Glutamatergic neuron (in vitro differentiated cells): ENCODE measurements at places on chromosomes 7 and 10. TPM values are rescaled to one million over a fixed set of nuclear protein-coding genes. Genes with fewer than 3 reads are reported as not detected.

DNA sequence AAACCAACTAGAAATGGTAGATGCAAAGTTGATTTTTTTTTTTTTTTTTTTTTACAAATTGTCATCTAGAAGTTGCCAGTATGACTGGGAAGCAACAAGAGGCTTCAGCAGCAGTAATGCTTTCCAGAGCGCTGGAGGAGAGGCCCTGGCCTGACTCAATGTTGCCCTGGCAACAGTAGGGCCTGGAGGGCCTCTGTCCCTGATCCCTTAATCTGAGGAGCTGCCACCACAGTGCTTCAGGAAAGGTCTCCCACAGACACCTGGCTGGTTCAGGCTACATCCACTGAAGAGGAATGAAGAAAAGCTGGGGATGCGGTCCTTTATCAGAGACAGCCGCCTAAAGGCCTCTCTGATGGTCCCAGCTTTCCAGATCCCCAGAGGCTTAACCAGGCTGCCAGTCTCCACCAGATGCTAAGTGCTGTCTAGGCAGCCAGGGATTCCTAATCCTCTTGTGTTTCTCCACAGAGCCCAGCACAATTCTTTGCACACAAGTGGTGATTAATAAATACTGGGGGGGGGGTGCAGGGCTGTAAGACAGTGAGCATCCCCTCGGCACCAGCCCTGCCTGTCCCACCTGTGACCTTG lies 33.7 kb downstream of the ZNF777 start:
- H3K4me3 ChIP-seq: peak overlapping the region; percentile 34
- peaks cover 15% of the 10 kb centered on the region for H3K4me1 ChIP-seq
- DNase-seq: peak; percentile 59
- peaks cover 2% of the 10 kb centered on the region for H3K27me3 ChIP-seq
- peaks cover 7% of the 10 kb centered on the region for H3K36me3 ChIP-seq

- no peaks in the 10 kb centered on the region for H3K4me1 ChIP-seq
- no peaks in the 10 kb centered on the region for H3K36me3 ChIP-seq
- H3K27me3 ChIP-seq: no peaks in the 10 kb centered on the region
- no peak for DNase-seq
- no peak overlapping the region for H3K27ac ChIP-seq
These were observed 351.8 kb downstream of the INHBA start for GRCh38 chr7:41351091-41351490.

DNA sequence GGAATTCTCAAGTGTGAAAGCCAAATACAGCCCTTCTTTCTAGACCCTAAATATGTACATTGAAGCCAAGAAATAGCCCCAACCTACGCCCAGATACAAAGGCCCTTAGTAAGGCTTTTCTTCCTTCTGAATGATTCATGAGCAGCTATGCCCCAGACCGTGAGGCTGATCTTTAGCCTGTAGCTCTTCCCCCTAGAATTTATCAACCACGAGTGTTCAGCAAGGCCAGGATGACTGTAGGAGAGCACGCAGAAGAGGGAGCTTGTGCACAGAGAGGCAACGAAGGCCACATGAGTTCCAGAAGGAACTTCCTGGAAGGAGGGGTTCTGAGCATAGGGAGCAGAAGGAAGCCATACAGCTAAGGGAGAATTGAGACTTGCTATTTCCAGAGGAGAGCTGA lies 53.0 kb upstream of the HABP2 start:
- H3K27ac ChIP-seq: no peak overlapping the region
- no peaks in the 10 kb centered on the region for H3K36me3 ChIP-seq
- H3K27me3 ChIP-seq: peaks cover 4% of the 10 kb centered on the region
- no peak overlapping the region for H3K4me3 ChIP-seq

DNA sequence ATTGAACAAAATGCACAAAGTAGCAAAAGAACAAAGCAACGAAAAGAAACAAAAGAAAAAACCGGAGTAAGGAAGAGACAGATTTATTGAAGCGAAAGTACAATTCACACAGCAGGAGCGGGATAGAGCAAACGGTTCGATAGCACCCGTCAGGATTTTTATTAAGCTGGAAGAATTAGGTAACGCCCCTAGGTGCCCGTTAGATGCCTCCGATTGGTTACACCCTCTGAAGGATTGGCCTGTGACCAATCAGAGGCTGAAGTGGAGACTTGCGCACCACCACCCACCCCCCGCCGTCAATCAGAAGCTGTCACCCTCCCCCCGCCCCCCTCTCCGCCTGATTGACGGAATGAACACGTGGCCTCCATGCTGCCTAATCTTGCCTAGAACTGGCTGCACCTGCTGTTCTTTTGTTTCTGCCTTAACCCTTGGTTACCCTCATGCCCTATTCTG lies 16.8 kb downstream of the OCM2 start:
- peak overlapping the region; percentile 64 for H3K27ac ChIP-seq
- peak; percentile 21 for DNase-seq
- peaks cover 7% of the 10 kb centered on the region for H3K27me3 ChIP-seq
- peak overlapping the region; percentile 72 for H3K4me3 ChIP-seq
- peaks cover 4% of the 10 kb centered on the region for H3K36me3 ChIP-seq

- no peak for DNase-seq
- H3K4me1 ChIP-seq: peaks cover 3% of the 10 kb centered on the region
- H3K27me3 ChIP-seq: no peaks in the 10 kb centered on the region
- H3K27ac ChIP-seq: no peak overlapping the region
- H3K4me3 ChIP-seq: no peak overlapping the region
- H3K36me3 ChIP-seq: no peaks in the 10 kb centered on the region
These were observed 239.5 kb upstream of the POT1 start for GRCh38 chr7:125169088-125169487.

GRCh38 chr10:1653321-1653720 lies 84.0 kb downstream of the ADARB2 start:
- H3K4me3 ChIP-seq: no peak overlapping the region
- peaks cover 14% of the 10 kb centered on the region for H3K27me3 ChIP-seq

DNA sequence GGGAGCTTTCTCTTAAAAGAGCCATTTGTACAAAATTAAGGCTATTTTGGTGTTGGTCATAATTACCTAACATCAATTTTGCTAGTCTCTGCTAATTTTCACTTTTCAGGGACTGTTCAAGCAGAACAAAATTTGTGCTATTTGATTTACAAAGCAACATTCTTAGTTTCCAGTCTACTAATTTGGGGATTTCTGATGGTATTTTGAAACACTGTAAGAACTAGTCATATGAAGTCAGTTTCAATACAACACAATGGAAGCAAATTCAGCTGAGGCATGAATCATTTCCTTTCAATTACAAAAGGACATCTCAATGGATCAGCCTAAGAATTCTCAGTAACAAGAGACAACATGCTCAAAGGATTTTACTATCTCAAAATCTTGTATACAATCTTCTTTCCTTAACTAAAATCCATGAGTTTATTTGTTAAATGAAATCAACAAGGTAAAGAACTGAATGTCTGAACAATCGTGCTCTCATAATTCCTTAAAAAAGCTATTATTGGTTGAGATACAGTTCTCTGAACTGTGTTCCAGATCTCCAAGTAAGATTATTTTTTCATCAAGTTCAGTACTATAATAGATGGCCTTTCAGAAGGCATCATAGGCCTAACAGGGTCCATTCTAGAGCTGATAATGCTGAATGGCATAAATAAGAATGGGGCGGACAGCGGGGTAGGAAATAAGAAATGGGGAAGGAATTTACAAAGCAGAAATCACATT lies 144.6 kb downstream of the NRCAM start:
- peaks cover 21% of the 10 kb centered on the region for H3K4me1 ChIP-seq
- no peaks in the 10 kb centered on the region for H3K36me3 ChIP-seq
- H3K27me3 ChIP-seq: no peaks in the 10 kb centered on the region

Gene THSD7A
- total RNA-seq: 211 TPM

Gene NPFFR1
- total RNA-seq: not detected

Gene FEZF1
- 12.7 TPM for total RNA-seq

Gene EPHA1
- 4.7 TPM for total RNA-seq

Gene CHRM2
- total RNA-seq: not detected

GRCh38 chr7:34153656-34154270 lies 248.4 kb downstream of the BMPER start:
- no peaks in the 10 kb centered on the region for H3K27me3 ChIP-seq
- H3K4me1 ChIP-seq: no peaks in the 10 kb centered on the region
- DNase-seq: no peak

Gene NKX2-3
- not detected for total RNA-seq

Gene POM121L12
- total RNA-seq: not detected

- H3K4me3 ChIP-seq: no peak overlapping the region
- H3K27me3 ChIP-seq: peaks cover 2% of the 10 kb centered on the region
- peaks cover under 1% of the 10 kb centered on the region for H3K36me3 ChIP-seq
- H3K27ac ChIP-seq: peak overlapping the region; percentile 33
These were observed 11.4 kb downstream of the BUD31 start for GRCh38 chr7:99420213-99420612.

Gene SPDYE8
- total RNA-seq: not detected

- H3K36me3 ChIP-seq: peaks cover 5% of the 10 kb centered on the region
- H3K27ac ChIP-seq: no peak overlapping the region
- DNase-seq: no peak
- H3K27me3 ChIP-seq: no peaks in the 10 kb centered on the region
- peaks cover 30% of the 10 kb centered on the region for H3K4me1 ChIP-seq
These were observed 177.4 kb upstream of the NPVF start for GRCh38 chr7:25405736-25406135.

- H3K36me3 ChIP-seq: peaks cover 50% of the 10 kb centered on the region
- peaks cover 4% of the 10 kb centered on the region for H3K27me3 ChIP-seq
These were observed 213.7 kb upstream of the AOAH start for GRCh38 chr7:36937754-36938563.

DNA sequence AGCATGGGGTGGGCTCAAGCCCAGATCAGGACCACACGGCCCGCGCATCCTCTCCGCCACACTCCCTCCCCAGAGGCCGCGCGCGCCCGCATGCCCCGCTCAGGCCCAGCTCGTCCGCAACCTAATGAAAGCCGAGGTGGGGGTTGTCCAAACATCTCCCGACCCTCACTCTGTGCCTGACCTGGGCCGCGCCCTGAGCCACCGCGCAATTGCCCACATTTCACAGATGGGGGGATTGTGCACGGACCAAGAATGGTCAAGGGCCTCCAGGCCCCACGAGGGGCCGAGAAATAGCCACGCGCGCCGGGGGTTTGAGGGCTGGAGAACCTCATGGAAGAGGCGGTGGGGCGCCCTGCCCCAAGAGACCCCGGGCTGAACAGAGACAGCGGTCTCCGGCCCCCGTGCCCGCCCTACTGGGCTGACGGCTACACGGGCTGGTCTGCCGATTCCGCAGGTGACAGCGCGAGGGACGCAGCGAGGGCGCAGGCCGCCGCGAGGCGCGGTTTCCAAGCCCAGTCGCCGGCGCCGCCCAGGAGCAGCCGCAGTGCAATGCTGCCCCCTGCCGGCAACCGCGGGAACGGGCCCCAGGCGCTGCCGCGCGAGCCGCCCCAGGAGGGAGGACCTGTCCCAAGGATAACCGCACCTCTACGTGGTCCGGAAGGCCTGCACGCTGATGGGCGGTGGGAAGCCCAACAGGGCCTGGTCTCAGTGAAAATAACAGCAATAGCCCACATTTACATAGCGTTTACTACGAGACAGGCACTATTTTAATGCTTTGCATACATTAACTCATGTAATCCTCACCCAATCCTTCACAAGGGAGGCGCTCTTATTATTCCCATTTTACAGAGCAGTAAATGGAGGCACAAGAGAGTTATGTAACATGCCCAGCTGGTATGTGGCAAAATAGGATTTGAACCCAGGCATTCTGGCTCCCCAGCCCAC lies 10.5 kb upstream of the GRID1 start:
- H3K27me3 ChIP-seq: peaks cover 4% of the 10 kb centered on the region
- H3K4me1 ChIP-seq: no peaks in the 10 kb centered on the region
- H3K4me3 ChIP-seq: no peak overlapping the region
- DNase-seq: peak; percentile 93
- no peaks in the 10 kb centered on the region for H3K36me3 ChIP-seq
- H3K27ac ChIP-seq: no peak overlapping the region

GRCh38 chr10:114631090-114631665 lies 26.9 kb downstream of the ABLIM1 start:
- no peaks in the 10 kb centered on the region for H3K36me3 ChIP-seq
- DNase-seq: no peak
- H3K27me3 ChIP-seq: peaks cover 2% of the 10 kb centered on the region
- H3K27ac ChIP-seq: peak overlapping the region; percentile 89

GRCh38 chr10:68633816-68634466 lies 73.8 kb downstream of the TET1 start:
- H3K4me1 ChIP-seq: no peaks in the 10 kb centered on the region
- DNase-seq: no peak

- H3K36me3 ChIP-seq: no peaks in the 10 kb centered on the region
- H3K4me1 ChIP-seq: no peaks in the 10 kb centered on the region
- no peaks in the 10 kb centered on the region for H3K27me3 ChIP-seq
- DNase-seq: no peak
- no peak overlapping the region for H3K27ac ChIP-seq
These were observed 7.6 kb downstream of the PSMA2 start for GRCh38 chr7:42924223-42924838.

GRCh38 chr7:42002654-42003053 lies 234.4 kb downstream of the GLI3 start:
- DNase-seq: no peak
- H3K27me3 ChIP-seq: no peaks in the 10 kb centered on the region
- H3K4me3 ChIP-seq: no peak overlapping the region
- H3K27ac ChIP-seq: no peak overlapping the region

GRCh38 chr7:137957887-137958286 lies 44.0 kb downstream of the CREB3L2 start:
- no peaks in the 10 kb centered on the region for H3K36me3 ChIP-seq
- H3K27me3 ChIP-seq: peaks cover 4% of the 10 kb centered on the region
- no peak overlapping the region for H3K27ac ChIP-seq

DNA sequence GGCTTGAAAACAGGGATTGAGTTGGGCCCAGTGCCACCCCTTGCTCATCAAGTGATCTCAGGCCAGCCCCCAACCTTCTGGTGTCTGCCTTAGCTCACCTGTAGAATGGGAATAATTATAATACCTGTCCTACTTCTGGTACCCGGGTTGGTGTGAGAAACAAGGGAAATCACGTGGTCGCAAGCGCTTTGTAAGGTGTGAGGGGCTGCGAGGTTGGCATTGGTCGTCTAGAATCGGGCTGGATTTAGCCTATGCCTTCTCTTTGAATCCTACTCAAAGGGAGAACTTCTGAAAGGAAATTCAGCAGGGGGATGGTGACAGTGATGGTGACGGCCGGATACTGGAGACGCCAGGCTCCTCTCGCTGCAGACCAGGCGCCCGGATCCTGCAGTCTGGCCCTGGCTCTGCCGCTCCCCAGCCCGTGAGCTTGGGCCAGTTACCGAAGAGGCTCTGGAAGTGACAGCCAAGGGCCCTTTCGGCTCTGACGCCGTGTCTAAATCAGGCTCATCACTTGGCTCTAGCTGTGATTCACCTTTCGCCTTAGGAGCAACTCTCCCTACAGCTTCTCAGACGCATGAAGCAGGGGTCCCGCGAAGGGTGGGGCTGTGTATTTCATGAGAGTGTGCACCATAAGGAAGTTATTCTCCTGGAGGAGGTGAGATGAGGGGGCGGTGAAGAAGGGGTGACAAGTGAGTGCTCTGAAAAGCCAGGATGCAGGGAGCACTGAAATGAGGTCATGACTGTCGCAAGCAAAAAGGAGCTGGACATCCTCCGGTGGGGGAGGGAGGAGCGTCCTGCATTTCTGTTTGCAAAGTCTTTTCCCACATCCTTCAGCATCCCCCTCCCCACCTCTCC lies 4.0 kb upstream of the CREB5 start:
- DNase-seq: peak; percentile 43
- no peaks in the 10 kb centered on the region for H3K36me3 ChIP-seq
- peaks cover 3% of the 10 kb centered on the region for H3K4me1 ChIP-seq
- peak overlapping the region; percentile 83 for H3K4me3 ChIP-seq
- H3K27ac ChIP-seq: peak overlapping the region; percentile 84
- H3K27me3 ChIP-seq: peaks cover 17% of the 10 kb centered on the region

- DNase-seq: no peak
- H3K4me3 ChIP-seq: no peak overlapping the region
- no peaks in the 10 kb centered on the region for H3K27me3 ChIP-seq
These were observed 9.6 kb downstream of the TPK1 start for GRCh38 chr7:144826208-144826607.
